ENCODE measurements at places on chromosomes 11 and 22.

DNA sequence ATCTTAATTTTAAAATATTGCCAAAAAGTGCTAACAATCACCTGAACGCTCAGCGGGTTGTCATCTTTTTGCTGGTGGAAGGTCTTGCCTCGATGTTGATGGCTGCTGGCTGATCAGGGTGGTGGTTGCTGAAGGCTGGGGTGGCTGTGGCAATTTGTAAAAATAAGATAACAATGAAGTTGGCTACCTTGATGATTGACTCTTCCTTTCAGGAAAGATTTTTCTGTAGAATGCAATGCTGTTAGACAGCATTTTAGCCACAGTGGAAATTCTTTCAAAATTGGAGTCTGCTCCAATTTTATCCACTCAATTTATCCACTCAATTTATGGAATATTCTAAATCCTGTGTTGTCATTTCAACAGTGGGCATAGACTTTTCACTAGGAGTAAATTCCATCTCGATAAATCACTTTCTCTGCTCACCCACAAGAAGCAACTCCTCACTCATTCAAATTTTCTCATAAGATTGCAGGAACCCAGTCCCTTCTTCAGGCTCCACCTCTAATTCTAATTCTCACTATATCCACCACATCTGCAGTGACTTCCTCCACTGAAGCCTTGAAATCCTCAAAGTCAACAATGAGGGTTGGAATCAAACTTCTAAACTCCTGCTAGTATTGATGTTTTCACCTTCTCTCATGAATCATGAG is 78.8 kb downstream of the LINC01488 start:
- DNase-seq, result peak; percentile 28

DNA sequence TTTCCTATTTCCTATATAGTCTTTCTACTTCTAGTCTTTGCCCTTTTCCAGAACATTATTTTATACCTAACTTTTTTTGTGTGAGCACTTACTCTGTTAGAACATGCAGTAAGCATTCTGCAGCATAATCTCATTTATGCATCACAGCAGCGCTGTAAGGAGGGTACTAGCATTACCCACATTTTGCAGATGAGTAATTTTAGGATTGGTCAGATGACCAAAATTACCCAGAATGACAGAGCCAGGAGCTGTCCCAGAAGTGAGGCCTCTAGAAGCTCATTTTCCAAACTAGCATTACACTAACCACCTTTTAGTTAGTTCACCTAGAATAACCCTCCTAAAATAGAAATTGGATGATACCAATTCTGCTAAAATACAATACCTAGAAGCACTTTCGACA is 47.1 kb upstream of the ARHGAP32 start:
- DNase-seq, result no peak

GRCh38 chr11:61918938-61919704 is 1.8 kb upstream of the RAB3IL1 start:
- peak; percentile 75 for DNase-seq

- DNase-seq, result peak; percentile 90
Measured at GRCh38 chr11:1548221-1549070, 23.6 kb downstream of the DUSP8 start.

- DNase-seq, result no peak
Measured at GRCh38 chr11:36509201-36509639, 852 bp downstream of the TRAF6 start.

DNA sequence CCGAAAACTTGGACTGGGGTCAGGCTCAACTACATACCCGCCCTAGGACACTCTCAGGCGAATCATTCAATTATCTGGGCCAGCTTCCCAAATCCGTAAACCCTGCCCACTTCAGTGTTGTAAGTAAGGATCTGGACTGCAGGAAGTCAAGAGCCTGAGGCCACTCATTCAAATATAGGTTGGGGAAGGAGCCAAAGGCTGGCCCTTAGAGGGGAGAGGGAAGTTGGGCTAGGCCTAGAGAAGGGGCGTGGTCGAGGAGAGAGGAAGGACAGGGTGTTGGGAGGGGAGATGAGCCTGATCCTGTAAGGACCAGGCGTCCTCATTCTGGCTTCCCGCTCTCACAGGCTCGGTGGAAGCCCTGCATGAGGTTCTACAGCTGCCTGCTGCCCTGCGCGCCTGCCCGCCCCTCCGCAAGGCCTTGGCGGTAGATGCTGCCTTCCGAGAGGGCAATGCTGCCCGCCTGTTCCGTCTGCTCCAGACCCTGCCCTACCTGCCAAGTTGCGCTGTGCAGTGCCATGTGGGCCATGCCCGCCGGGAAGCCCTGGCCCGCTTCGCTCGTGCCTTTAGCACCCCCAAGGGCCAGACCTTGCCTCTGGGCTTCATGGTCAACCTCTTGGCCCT is 3.0 kb downstream of the SAC3D1 start:
- no peak for DNase-seq

DNA sequence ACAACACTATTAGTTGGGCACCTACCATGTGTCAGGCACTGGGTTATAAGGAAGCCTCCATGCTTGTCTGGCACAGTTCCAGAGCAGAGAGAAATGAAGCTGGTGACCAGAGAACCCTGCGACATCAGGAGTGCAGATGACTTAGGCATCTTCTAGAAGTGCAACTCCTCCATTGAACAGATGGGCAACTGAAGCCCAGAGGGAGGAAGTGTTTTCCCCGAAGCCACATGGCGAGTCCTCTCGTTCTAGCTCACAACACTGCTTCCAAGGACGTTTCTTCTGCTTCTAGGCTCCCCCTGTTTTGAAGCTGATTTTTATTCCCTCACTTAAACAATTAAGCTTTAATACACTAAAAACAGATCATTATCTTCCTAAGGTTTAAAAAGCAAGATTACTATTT is 109.8 kb upstream of the SYT13 start:
- DNase-seq, result no peak

Data from coronary artery (tissue), 2 donors.